Suprapubic skin (tissue), 4 donors: ENCODE measurements at places on chromosomes 12 and 14. TPM values are rescaled to one million over a fixed set of nuclear protein-coding genes. Genes with fewer than 3 reads are reported as not detected.
A peak's percentile ranks its signal among the peaks of the same experiment; 100 is the strongest.

Gene DNM1L
- 34.0 TPM for total RNA-seq

Gene CRACR2A
- total RNA-seq: 8.1 TPM

Gene MVK
- total RNA-seq: 38.4 TPM

Gene GALNT9
- total RNA-seq: not detected

DNA sequence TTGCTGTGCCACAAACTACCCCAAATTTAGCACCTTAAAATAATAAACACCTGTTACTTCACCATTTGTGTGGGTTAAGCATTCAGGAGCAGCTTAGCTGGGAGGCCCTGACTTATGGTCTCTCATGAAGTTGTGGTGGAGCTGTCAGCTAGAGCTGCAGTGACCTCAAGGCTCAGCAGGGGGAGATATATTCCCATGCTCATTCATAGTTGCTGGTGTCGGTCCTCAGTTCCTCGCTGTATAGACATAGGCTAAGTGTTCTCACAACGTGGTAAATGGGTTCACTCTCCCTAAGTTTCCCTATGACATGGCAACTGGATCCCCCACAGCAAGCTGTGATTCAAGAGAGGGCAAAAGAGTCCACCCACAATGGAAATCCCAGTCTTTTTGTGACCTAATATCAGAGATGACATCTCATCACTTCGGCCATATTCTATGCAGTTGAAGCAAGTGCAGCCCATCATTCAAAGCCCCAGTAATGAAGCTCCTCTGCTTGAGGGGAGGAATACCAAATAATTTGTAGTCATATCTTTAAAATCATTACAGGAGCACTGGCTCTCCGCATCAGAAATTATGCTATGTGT lies 41.1 kb downstream of the PRB3 start:
- no peak overlapping the region for H3K4me3 ChIP-seq
- no peaks in the 10 kb centered on the region for H3K27me3 ChIP-seq
- H3K27ac ChIP-seq: no peak overlapping the region
- no peak for DNase-seq
- no peaks in the 10 kb centered on the region for H3K36me3 ChIP-seq

- peak within 1 kb of the TSS; percentile 73 for H3K27ac ChIP-seq
- H3K4me1 ChIP-seq: peaks cover 25% of the 10 kb centered on the region
- H3K27me3 ChIP-seq: no peaks in the 10 kb centered on the region
- H3K4me3 ChIP-seq: peak within 1 kb of the TSS; percentile 45
Observed at GRCh38 chr12:112978163-112979040, at the start of gene OAS2. Gene OAS2 (plus strand): TSS chr12:112978519. CDS start chr12:112978609, 90 bp downstream.

- DNase-seq: no peak
- no peak overlapping the region for H3K27ac ChIP-seq
- no peaks in the 10 kb centered on the region for H3K27me3 ChIP-seq
- no peaks in the 10 kb centered on the region for H3K4me1 ChIP-seq
- H3K36me3 ChIP-seq: no peaks in the 10 kb centered on the region
- H3K4me3 ChIP-seq: no peak overlapping the region
Observed at GRCh38 chr14:24058260-24058950, 6.6 kb downstream of the CARMIL3 start.

DNA sequence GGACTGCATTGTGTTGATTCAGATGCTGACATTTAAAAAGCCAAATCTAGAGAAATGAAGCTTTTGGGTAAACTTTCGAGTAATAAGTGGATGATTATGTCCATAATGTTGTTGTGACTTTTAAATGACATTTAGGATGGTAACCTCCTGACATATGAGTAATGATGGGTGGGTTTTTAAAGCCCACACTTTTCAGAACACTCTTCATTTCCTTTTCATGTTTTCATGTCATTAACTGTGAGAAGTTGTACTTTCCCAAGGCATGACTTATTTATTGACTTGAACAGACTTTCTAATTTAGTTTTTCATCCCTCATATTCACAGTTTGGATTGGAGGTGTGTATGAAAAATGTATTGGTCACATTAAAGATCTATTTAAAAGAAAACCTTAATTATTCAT lies 35.5 kb downstream of the RGS6 start:
- no peaks in the 10 kb centered on the region for H3K4me1 ChIP-seq
- H3K36me3 ChIP-seq: no peaks in the 10 kb centered on the region
- no peak for DNase-seq
- no peak overlapping the region for H3K27ac ChIP-seq

GRCh38 chr12:3683670-3684069 lies 69.2 kb downstream of the CRACR2A start:
- no peak for DNase-seq
- no peaks in the 10 kb centered on the region for H3K36me3 ChIP-seq
- no peaks in the 10 kb centered on the region for H3K27me3 ChIP-seq
- no peaks in the 10 kb centered on the region for H3K4me1 ChIP-seq
- no peak overlapping the region for H3K27ac ChIP-seq
- no peak overlapping the region for H3K4me3 ChIP-seq
